ENCODE measurements at places on chromosomes 7 and 10.

- no peak for DNase-seq
Observed at GRCh38 chr10:27297844-27298521, 57.4 kb upstream of the ACBD5 start.

- peak; percentile 61 for DNase-seq
Observed at GRCh38 chr7:29300026-29300480, 105.5 kb downstream of the CHN2 start.

- no peak for DNase-seq
Observed at GRCh38 chr7:93054975-93055374, 62.8 kb downstream of the SAMD9 start.

DNA sequence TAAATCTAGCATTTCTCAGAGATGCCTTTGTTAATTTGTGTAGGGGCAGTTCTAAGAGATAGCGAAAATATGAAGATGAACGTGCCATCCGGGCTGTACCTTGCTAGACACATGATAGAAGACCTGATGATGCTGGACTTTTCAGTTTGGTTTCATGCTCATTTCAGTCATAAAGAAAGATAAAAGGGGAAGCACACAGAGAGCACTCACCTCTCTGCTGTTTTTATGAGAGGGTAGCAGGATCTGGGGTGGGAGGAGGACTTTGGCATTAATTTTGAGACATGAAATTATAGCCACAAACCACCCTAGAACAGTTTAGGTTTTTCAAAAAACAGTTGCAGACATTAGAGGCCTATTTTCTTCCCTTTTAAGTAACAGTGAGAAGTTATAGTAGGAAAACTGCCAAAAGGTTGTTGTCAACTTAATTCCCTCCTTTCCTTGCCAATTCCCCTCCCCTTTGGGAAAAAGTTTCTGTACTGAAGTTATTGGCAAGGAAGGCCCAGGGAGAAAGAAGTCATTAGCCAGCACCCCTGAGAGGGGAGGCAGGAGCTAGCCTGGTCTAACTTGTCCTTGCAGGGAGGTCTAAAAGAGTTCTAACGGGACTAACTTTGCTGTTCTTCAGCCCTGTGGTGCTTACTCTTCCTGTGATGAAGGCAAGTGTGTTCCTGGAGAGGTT is 2.6 kb downstream of the ST7 start:
- DNase-seq: peak; percentile 38

GRCh38 chr10:103636492-103636891 is 143.0 kb downstream of the NEURL1 start:
- no peak for DNase-seq

DNA sequence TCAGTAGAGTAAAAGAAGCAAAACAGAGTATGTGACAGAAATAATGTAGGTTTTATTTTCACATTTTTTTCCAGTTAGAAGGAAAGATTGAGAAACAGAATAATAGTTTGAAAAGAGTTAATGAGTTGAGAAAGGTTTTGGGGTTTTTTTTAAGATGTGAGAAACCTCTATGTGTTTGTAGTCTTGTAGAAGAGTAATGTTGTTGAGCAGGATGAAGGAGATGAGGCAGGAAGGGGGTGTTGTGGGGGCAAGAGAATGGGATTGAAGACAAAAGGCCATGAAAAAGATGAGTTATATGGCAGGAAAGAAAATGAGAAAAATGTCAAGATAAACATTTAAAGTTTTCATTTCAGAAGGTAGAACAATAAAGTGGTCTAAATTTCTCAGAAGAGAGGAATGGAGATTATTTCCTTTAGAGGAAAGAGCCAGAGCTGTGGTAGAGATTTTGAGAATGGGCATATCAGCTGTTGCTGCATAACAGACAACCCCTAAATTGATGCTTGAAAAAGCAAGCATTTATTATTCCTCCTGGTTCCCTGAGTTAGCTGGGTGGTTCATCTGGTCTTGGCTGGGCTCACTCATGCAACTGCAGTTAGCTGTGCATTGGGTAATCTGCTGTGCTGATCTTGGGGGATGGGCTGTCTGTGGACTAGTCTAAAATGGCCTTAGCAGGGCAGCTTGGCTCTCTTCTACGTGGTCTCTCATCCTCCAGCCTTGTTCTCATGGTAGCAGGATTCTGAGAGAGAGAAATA is 27.1 kb downstream of the PCGF5 start:
- DNase-seq: peak; percentile 56

All from fibroblast of upper back skin (primary cell).